Right atrium auricular region (tissue), 2 donors: ENCODE measurements at places on chromosomes 1 and 21.

DNA sequence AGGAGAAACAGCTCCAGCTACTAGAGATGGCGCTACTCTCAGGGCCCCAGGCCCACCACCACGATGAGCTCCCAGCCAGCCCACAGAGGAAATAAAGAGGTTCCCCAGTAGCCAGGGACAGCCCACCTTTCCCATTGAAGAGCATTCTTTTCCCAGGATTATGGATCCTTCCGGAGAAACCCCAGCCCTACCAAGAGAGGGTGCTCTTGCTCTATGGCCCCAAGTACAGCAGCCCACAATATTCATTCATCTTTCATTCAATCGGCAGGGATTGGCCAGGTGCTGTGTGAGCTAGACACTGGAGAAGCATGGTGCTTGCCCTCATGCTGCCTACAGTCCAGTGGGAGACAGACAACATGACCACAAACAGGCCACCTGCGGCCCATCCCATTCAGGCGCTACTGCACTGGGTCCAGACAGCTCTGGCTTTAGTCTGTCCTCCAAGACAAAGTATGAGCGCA is 29.9 kb downstream of the PMVK start:
- DNase-seq: no peak

- DNase-seq: no peak
These were observed 595 bp downstream of the GLUL start for GRCh38 chr1:182391028-182391361.

GRCh38 chr1:58779801-58780382 is 4.0 kb downstream of the JUN start:
- peak; percentile 81 for DNase-seq

DNA sequence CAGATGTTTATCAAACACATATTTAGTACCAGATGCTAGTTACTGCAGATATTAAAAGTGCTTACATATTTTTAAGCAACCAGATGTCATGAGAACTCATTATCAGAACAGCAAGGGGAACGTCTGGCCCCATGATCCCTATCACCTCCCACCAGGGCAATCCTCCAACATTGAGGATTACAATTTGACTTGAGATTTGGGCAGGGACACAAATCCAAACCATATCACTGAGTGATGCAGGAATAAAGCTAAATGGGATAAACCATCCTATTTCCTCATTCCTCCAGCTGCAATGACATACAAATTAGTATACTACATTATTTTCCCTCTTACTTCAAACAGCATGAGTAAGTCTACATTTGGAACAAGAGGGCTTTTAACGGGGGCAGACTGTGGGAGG is 3.1 kb upstream of the KCNK2 start:
- DNase-seq: no peak

DNA sequence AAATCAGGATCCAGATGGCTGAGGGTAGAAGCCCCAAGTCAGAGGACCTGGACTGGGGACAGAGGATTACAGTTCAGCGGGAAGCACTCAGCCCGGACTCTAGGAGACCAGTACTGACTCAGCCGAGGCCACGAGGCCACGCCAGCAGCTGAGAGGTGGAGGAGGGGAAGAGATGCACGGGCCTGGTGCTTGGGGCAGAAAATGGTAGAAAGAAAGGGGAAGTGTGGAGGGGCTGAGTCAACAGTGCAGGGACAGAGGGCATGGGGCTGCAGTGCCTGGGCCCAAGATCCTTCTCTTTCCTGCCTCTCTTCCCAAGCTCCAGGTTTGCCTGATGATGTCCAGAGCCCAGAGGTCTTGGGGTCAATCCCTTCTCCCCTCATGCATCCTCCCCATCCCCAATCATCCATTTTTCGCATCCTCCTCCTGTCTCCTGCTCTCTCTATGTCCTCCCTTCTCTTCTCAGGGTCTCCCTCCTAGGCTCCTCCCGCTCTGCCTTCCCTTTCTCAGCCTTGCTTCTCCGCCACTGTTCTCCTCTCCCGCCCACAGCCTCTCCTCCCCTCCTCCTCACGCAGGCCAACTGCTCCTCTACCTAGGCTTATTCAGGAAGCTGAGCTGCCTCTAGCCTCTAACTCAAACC is 7.7 kb downstream of the ARHGEF2 start:
- peak; percentile 85 for DNase-seq
